ENCODE measurements at places on chromosomes 7 and 10.

DNA sequence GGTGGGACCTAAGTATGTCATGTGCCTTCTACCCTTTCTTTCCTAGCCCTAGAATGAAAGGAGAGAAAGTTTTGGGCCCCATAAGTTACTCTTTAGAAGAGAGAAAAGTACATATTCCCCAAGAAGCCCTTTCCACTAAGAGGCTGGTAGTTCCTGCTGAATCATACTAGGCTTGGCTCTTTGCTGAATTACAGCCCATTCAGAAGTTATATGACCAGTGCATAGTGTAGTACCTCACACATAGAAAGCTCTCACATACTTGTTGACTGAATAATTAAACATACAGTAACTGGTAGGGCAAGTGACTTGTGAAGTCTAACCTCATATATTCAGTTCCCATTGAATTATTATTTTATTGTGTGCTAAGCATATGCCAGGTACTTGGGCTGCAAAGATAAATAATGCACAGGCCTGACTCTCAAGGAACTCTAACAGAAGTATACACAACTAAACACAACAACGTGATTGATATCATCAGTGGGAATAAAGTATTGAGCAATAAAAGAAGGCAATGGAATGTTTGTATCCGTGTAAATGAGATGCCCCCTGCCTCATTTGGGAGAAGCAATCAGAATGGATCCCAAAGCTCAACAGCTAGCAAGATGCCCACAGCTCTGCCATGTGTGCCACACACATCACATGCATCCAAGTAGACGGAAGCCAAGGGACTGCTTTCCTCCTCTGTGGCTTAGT is 38.9 kb upstream of the UBN2 start:
- DNase-seq: no peak

DNA sequence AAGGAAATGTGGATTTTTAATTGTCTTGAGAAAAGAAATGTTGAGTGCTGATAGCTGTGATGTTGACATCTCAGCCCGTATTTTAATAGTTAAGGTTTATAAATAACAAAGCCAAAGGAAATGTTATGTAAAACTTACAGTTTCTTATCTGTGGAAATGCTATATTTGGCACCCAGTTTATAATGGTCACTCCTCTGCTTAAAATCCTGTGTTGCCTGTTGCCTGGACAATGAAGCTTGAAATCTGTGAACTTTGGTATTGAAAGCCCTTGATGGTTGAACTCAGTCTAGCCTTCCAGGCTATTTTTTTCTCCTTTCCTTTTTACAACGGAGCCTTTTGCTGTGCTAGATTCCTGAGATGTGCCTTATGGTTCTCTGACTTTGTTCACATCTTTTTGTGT is 46.5 kb downstream of the MCU start:
- DNase-seq: no peak

DNA sequence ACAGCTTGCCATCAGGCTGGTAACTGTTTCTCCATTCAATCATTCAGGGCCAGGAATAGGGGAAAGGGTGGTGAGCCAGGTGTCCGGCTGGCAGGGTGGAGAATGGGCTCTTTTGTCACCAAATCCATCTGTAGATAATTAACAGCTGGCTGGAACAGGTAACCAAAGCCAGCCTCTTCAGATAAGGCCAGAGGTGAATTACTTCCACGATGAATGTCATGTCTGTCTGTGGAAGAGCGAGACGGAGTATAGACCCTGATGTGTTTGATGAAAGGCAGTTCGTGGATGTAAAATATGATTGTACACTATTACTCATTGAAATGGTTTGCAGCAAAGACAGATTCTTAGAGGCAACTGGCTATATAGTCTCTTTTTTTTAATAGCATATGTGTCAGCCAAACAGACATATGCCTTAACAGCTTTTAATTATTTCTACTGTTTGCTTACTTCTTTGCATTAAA is 149.8 kb downstream of the KLF6 start:
- DNase-seq: no peak

GRCh38 chr10:96118604-96119450 is 11.3 kb upstream of the ZNF518A start:
- DNase-seq: no peak

GRCh38 chr7:1592299-1592871 is 22.6 kb upstream of the PSMG3 start:
- DNase-seq: no peak

GRCh38 chr7:42714356-42714755 is 197.5 kb downstream of the C7orf25 start:
- DNase-seq: no peak

GRCh38 chr10:69769395-69769992 is 32.2 kb upstream of the COL13A1 start:
- DNase-seq: no peak

GRCh38 chr10:59709395-59710125 is at the start of gene SLC16A9:
TSS of gene SLC16A9 (minus strand) at chr10:59709850. CDS start at chr10:59684291, 25,559 bp downstream.
- no peak for DNase-seq

GRCh38 chr10:87546971-87547413 is 42.3 kb downstream of the MINPP1 start:
- DNase-seq: no peak

GRCh38 chr7:47992446-47992845 is 13.0 kb upstream of the HUS1 start:
- DNase-seq: no peak

DNA sequence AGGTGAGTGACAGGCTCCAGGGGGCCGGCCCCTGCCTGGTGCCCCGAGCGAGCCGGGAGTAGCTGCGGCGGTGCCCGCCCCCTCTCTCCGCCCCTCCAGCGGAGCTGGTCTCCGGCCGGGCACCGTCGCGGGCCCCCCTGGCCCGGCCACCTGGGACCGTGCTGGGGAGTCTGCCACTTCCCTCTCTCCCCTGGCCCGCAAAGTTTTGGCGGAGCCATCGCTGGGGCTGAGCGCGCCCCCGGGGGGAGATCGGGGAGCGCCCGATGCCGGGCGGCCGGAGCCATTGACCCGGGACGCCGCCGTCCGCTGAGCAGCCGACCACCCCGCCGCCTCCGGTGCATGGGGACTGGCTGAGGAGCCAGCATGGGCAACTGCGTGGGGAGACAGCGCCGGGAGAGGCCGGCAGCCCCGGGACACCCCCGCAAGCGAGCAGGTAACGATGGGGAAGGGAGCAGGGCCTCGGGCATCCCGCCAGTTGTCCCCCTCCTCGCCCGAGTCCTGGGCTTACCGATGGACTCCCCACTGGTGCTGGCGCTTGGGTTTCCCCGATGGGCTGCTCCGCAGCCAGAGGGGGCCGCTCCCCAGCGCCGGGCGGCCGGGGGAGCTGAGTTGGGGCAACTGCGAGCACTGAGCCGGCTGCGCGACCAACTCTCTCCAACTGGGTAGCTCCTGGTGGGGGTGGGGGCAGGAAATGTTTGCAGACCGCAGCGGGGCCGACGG is at the start of gene UBTD1:
Gene UBTD1 (plus strand): TSS at position 84 of the 720 bp plus-strand sequence. CDS start 280 bp downstream, at position 364.
- DNase-seq: no peak

DNA sequence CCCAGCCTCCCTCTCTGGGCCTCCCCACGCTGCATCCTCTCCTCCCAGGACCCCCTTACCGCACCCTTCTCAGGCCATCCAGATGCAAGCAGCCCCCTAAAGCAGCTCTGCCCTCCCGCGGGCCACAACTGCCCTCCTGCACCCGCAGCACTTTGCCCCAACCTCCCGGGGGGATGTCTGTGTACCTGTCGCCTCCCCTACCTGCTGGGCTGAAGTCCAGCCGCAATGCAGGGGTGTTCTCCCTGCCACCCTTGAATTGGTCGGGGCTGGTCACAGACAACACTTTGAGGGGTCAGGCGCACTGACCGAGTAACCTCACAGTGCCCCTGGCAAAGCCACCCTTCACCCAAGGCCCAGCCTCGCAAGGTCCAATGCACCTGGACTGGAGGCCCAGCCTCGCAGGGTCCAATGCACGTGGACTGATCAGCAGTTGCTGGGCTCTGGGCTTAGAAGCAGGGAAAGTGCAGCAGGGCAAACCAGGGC is 8.3 kb upstream of the CALML5 start:
- DNase-seq: no peak

- no peak for DNase-seq
Measured at GRCh38 chr10:104441329-104442000, 87.8 kb downstream of the CFAP58 start.

- no peak for DNase-seq
Measured at GRCh38 chr7:24847754-24848153, 90.5 kb upstream of the GSDME start.

DNA sequence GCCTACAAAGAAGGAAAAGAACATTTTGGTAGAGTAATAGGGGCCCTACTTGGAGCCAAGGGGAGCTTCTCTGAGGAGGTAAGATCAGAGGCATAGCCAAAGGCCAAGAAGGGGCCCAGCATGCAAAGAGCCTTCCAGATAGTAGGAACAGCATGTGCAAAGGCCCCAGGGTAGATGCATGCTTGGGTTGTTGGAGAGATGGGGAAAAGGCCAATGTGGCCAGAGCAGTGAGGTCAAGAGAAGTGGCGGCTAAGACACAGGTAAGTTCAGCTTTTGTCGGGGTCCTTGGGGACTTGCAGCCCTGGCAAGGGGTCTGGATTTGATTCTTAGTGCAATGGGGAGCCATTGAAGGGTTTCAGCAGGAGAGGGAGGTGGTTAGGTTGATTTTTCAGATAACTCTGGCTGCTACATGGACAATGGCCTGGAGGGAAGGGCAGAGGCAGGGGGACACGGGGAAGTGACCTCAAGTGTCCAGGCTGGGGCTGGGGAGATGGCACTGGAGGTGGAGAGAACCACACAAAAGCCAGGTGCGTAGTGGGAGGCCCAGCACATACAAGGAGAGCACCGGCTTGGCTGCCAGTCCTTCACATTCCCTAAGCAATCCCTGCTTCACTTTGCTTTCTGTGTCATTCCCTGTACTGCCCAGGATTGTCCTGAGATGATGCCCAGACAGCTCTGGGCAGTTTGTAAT is 16.5 kb downstream of the GRID1 start:
- DNase-seq: no peak

DNA sequence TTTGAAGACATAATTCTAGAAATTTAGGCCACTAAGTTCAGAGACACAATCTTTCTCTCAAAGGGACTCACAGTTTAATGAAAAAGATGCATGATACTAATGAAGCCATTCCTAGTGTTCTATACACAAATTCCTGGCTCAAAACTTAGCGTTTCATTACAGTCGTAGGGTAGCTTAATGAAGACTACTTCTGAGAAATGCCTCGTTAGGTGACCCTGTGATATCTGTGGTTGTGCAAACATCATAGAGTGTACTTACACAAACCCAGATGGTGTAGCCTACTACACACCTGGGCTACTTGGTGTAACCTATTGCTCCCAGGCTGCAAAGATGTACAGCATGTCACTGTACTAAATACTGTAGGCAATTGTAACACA is 488 bp upstream of the CHCHD3 start:
- no peak for DNase-seq

DNA sequence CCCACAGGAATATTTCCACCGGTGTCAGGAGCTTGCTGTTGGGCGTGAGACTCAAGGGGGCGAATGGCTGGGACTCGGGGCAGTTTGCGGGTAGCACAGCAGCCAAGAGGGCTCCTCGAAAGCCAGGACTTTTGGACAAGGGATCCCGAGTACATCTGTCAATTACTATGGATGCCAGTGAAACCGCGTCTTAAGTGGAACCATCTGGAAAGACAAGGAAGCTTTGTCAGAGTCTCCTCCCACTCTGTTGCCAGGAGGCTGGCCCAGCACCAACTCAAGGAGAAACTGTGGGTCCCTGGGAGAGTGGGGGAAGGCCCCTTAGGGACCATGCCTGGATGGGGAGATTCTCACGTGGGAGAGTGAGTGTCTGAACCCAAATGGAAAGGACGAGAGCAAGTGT is 57.1 kb downstream of the C10orf143 start:
- DNase-seq: no peak

- no peak for DNase-seq
Measured at GRCh38 chr7:127759945-127760421, 108.0 kb downstream of the SND1 start.

- DNase-seq: no peak
Measured at GRCh38 chr7:92205987-92206386, 27.0 kb upstream of the LRRD1 start.

GRCh38 chr10:21858455-21858854 is 145.1 kb downstream of the DNAJC1 start:
- no peak for DNase-seq

DNA sequence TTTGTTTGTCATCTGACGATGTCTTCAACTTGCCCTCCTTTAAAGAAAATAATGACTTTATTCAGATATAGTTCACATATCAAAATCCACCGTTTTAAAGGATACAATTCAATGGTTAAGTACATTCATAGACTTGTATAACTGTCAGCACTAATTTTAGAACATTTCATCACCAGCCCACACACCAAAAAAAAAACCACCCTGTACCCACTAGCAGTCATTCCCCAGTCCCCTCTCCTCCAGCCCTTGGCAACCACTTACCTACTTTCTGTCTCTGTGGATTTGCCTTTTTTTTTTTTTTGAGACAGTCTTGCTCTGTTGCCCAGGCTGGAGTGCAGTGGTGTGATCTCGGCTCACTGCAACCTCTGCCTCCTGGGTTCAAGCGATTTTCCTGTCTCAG is 5.3 kb upstream of the HILPDA start:
- DNase-seq: no peak
